CD4-positive, alpha-beta T cell treated with Interleukin-17A for 1 hour (primary cell): ENCODE measurements at places on chromosomes 13 and 19.

GRCh38 chr19:10439588-10439987 is 19.2 kb downstream of the PDE4A start:
- DNase-seq, result no peak

- no peak for DNase-seq
Observed at GRCh38 chr13:45576466-45576865, 39.1 kb downstream of the ERICH6B start.

- no peak for DNase-seq
Observed at GRCh38 chr13:52156724-52157261, 2.6 kb downstream of the NEK3 start.

- DNase-seq, result no peak
Observed at GRCh38 chr13:52934258-52934657, 85.8 kb upstream of the PCDH8 start.

GRCh38 chr19:35995048-35995993 is at the start of gene SDHAF1:
Gene SDHAF1, plus strand, starts transcription at chr19:35995188. Its CDS starts 87 bp downstream, at chr19:35995275.
- DNase-seq, result peak; percentile 93

DNA sequence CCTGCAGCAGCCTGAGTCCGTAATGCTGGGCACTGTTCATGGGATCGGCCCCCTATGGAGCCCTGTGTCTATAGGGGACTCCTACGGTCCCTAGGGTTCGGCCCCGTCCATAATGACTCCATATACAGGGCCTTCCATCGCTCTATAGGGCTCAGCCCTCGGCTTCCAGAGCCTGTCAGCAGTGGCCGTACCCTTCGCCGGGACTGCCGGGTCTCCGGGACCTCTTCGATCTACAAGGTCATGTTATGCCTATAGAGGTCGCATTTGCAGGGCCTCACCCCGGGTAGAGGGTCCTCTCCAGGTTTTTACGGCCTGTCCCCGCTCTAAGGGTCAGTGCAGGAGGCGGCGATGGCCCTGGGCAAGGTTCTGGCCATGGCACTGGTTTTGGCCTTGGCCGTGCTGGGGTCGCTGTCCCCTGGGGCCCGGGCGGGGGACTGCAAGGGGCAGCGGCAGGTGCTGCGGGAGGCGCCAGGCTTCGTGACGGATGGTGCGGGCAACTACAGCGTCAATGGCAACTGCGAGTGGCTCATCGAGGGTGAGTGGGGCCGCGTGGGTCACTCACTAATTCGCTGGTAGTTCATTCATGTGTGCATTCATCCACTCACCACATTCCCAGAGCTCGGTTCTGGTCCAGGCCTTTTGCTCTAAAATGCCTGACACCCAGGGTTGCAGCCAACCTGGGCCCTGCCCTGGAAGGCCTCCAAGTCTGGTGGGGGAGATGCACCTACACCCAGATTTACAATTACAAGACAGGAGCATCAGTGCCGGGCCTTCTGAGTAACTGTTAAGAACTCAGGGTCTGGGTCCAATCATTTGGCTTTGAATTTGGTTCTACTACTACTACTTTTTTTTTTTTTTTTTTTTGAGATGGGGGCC is 699 bp downstream of the MEGF8 start:
- DNase-seq, result peak; percentile 38

DNA sequence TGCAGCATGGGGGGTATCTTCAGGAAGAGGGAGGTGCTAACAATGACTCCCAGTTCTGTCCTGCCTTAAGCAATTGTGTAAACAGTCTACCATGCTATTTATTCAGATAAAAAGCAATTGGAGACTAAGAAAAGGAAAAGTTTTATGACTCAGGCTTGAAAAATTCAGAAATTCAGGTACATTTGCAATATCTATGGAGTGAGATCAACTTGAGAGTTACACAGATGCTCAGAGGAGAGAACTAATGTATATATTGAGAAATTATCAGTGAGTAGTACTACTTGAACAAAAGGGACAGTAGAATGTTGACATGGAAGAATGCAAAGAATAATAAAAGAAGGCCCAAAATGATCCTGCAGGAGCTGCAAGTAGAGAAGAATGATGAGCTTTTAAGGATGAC is 277.6 kb upstream of the DACH1 start:
- DNase-seq, result no peak

DNA sequence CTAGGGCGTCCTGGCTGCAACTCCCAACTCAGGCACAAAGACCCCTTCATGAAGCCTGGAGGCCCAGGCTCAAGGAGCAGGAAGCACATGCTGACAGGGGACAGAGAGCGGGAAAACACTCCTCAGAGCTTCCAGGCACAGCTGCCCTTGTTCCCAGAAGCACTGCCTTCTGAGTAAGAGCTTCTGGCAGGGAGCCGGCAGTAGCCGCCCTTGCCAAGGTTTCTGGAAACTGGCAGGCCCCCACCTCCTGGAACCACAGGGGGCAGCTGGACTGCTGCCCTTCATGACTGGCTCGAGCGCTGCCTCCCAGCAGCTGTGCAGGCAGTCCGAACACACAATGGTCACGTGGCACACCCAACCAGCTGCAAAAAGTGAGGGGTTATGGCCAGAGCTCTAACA is 33.6 kb upstream of the EPHX3 start:
- no peak for DNase-seq

DNA sequence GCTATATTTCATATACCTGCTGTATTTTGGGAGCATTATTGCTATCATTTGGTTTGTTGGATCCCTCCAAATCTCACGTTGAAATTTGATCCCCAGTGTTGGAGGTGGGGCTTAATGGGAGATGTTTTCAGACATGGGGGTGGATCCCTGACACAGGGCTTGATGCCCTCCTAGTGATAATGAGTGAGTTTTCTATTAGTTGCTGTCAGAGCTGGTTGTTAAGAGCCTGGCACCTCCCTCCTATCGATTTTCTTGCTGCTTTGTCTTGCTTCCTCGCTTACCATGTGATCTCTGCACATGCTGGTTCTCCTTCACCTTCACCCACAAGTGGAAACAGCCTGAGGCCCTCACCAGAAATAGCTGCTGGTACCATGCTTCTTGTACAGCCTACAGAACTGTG is 259.9 kb upstream of the STARD13 start:
- no peak for DNase-seq
